Omental fat pad (tissue), 4 donors: ENCODE measurements at places on chromosomes 7 and 10.

GRCh38 chr7:148665221-148665620 lies 33.5 kb upstream of the CUL1 start:
- DNase-seq: no peak

- no peak for DNase-seq
Observed at GRCh38 chr7:155418304-155418703, 39.6 kb upstream of the EN2 start.

GRCh38 chr10:44627591-44628354 lies 242.9 kb upstream of the CXCL12 start:
- DNase-seq: no peak

GRCh38 chr7:514651-515598 lies 4.7 kb downstream of the PDGFA start:
- no peak for DNase-seq

DNA sequence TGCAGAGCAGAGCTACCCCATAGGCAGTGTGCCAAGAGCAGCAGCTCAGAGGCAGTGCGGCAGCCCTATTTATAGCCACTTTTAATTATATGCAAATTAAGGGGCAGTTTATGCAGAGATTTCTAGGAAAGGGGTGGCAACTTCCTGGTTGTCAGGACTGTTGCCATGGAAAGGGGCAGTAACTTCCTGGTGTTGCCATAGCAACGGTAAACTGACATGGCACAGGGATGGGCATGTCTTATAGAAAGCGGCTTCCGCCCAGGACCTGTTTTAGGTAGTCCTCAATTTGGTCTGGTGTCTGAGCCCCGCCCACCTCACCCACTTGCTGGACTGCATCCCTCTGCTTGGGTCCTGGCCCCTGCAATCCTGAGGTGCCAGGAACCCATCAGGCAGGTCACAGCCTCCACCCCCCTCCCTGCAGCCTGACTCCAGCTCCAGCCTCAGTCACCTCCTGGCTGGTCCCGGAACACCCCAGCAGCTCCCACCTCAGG lies 115.8 kb downstream of the TMEM130 start:
- DNase-seq: no peak

DNA sequence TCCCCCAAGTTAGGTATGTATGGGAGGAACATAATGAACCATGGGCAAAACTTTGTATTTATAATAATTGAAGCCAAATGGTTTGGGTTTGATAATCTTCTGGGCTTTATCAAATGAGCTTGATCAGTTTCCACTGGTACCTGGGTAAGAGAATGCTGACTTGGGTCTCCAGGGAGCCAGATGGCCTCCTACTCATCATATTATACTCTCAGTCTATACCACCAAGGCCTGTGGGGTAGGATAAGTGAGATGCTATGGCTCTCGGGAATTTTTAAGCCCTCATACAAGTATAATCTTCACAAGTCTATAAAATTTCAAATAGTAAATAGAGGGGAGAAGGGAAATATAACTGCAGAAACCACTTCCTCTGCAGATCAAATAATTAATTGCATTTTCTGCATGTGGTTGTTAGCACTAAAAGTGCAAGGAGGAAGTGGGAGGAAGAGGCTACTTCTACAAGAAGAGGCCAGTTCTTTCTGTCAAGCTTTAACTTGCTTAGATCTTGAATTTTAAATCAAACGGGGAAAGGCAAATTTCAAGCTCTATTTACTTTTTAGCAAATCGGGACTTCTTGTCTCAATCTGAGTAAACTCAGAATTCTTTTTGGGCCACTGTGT lies 349.0 kb downstream of the SORCS1 start:
- DNase-seq: no peak

DNA sequence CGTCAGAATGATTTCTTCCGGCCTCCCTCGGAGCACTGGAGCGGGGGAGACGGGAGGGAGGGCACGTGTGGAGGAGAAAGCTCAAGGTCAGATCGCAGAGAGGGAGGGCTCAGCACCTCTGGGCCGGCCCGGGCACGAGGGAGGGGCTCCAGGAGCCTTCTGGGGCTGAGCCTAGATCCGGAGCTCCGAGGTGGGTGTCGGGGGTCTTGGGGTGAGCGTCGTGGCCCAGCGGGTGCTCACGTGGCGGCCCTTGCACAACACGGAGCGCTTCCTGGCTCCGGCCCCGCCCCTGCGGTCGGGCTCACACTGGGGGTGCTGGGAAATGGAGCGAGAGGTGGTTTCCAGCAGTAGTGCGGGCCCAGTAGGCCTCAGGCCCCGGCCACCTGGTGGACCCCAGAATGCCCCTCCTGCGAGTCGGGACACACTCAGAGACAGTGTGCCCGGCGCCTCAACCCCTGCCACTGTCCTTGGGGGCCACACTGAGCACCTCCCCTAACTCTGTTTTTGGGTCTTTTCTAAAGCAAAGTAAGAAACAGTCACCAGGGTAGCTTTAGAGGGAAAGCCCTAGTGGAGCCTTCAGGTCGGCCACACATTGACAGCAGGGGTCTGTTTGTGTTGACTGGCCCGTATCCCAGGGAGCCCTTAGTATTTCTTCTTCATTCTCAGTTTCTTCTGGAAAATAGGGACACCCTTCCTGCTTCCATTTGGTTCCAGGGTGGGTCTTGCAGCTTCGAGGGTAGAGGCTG lies 798 bp downstream of the PPIF start:
- DNase-seq: peak; percentile 41

DNA sequence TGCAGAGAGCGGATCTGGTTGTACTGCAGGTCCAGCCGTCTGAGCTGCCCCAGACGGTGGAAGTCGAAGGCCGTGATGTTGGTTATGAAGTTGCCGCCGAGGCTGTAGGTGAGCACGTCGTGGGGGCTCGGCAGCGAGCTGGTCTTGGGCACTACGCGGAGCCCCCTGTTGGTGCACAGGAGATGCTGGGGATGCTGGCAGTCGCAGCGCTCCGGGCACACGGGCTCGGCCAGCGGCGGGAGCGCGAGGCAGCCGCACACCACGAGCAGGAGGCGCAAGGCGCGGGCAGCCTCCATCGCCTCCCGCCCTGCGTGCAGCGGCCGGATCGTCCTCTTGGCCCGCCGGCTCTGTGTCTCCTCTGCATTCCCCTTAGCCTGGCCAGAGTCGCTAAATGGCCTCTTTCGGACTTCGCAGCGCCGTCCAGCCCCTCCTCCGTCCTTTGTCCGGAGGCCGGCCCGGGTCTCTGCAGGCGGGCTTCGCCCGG lies 337 bp downstream of the TRIL start:
- no peak for DNase-seq

DNA sequence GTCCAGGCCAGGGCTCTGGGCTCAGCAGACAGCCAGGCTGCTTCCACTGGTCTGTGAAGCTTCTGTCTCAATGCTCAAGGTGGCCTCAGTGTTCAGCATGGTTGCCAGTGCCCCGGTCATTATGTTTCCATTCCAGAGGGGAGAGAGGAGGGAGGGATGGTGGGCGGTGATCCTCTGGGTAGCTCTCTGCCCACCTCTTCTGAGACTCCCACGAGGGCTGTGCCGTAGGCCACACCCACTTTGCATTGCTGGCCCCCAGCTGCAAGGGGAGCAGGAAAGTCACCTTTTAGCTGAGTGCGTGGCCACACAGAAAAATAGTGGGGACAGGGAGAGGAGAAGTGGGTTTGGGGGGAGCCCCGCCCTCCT lies 42.5 kb downstream of the FOXK1 start:
- no peak for DNase-seq

DNA sequence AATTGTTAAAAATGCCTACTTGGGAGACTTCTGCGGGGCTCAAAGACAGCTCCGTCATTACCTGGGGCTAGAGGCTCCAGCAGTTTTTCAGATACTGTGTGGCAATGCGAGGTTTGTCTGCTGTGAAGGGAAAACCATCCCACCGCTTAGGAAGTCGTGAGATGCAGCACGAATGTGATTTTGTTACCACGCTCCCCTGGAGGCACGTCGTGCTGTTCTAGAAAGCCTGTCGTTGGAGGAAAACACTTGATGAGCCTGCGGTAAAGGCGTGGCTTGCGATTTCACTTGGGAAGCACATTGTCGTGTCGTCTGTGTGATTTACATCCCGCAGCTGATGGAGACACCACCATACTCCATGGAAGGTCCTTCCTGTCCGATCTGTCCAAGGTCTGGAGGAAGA lies 39.3 kb downstream of the CAMK1D start:
- no peak for DNase-seq

DNA sequence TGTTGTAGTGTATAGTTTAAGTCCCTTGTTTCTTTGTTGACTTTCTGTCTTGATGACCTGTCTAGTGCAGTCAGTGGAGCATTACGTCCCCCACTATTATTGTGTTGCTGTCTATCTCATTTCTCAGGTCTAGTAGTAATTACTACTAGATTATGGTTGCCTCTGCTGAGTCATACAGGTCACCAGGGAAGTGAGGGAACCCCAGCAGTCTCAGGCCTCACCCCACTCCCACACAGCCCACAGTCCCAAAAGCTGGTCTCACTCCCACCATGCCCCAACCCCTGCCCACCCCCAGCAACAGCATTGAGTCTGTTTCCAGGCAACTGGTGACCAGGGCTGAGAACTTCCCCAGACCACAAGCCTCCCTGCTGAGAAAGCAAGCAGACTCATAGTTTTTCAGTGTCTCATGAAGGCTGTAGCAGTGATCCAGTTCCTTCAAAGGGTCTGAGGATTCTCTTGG lies 88.0 kb downstream of the PLXDC2 start:
- DNase-seq: no peak

DNA sequence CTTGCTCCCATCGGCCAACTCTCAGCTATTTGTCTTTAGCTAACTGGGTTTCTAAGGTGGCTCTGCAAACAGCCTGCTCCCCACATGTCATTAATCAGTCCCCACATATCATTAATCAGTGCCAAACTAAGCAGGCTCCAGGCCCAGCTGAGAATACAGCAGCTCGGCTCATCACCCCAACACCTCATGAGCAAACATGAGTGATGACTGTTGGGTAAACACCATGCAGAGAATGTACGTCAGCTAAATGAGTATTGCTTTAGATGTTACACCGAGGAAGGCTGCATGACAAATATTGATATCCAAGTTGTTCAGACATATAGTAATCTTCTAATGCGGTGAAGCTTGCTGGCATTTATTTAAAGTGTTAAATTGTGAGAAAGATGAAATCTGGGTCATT lies 187.5 kb upstream of the AOAH start:
- DNase-seq: no peak

- no peak for DNase-seq
Observed at GRCh38 chr10:122990278-122990677, 10.1 kb downstream of the PSTK start.

DNA sequence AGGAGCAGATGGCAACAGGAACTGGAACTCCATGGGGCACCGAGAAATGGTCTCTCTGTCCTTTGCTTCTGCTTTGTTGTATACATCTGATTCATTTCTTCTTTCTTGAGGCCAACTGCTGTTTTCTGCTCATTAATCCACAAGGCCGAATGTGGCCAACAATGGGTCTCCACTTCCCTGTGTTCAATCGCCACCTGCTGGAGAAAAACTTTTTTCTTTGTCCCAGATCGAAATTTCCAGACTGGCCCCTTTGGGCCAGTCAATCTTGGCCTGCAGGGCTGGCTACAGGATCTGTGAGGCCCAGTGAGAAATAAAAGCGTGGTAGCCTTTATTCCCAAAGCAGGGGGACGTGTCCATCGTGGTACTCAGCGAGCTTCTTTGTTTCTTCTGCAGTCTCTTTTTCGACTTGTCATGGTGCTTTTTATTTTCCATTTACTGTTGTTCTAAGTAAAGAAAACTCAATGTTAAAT lies 58.8 kb downstream of the PARP12 start:
- DNase-seq: no peak

DNA sequence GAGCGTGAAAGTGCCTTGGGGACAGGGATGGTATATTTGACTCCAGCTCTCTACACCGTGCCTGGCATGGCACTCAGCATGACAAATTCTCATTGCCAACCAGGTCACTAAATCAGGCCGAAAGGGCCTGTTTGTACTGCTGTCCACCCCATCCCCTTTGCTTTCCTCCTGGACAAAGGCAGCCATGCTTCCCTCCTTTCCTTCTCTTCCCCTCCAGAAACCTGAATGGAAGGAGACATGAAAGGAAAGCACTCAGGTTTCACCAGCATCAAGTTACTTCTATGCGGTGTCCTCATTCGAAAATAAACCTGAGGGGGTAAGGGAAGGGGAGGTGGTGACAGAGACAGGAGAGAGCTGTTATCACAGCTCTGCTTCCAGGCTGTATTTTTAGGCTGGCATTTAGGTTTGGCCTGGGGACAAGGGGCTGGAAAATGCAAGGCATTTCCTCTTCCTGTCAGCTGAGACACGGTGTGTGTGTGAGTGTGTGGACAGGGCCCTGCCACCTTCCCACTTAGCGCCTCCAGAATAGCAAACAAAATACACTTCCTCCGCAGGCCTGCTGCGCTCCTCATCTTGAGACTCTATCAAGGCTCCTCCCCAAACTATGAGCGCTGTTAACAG lies 79.9 kb upstream of the COL13A1 start:
- no peak for DNase-seq

- no peak for DNase-seq
Observed at GRCh38 chr10:102878629-102879028, 9.4 kb downstream of the AS3MT start.

DNA sequence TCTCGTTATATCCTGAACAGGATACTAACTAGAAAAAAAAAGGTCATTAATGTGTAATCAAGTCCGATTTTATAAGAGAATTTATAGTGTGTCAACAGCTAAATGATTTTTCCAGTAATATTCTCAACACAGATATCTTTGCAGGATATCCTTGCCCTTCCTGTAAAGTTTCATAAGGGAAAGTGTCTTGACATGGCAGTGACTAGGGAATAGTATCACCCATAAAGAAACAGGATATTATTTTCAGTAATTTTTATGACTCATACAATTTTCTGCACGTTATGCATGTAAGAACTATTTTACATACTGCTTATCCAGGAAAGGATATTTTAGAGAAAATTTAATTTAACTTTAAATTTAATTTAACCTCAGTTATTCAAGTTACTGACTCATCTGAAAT lies 19.5 kb upstream of the PNLIP start:
- DNase-seq: no peak

GRCh38 chr10:124367414-124367813 lies 51.3 kb downstream of the OAT start:
- no peak for DNase-seq

GRCh38 chr10:113711142-113711541 lies 31.4 kb downstream of the CASP7 start:
- DNase-seq: no peak

DNA sequence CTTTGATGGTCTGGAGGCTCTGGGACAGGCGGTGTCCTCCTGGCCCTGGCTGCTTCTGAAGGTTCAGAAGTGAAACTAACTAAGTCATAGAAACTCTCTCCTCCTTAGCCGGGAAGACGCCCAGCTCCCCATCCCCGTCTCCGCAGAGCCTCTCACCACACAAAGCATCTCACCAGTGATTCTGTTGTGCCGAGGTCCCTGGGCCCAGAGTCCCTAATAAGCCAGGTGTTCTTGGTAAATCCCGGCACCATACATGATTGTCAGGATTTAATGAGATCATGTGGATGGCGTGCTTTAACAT lies 9.4 kb downstream of the HKDC1 start:
- DNase-seq: no peak

DNA sequence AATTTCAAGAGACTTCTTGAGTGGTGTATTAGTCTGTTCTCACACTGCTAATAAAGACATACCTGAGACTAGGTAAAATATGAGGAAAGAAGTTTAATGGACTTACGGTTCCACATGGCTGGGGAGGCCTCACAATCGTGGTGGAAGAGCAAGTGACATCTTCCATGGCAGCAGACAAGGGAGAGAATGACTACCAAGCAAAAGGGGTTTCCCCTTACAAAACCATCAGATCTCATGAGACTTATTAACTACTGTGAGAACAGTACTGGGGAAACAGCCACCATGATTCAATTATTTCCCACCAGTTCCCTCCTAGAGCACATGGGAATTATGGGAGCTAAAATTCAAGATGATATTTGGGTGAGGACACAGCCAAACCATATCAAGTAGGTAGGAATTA lies 150.5 kb downstream of the PCDH15 start:
- no peak for DNase-seq

- no peak for DNase-seq
Observed at GRCh38 chr10:22648547-22648961, 65.8 kb downstream of the PIP4K2A start.
